ENCODE measurements at places on chromosomes 6 and 20.

DNA sequence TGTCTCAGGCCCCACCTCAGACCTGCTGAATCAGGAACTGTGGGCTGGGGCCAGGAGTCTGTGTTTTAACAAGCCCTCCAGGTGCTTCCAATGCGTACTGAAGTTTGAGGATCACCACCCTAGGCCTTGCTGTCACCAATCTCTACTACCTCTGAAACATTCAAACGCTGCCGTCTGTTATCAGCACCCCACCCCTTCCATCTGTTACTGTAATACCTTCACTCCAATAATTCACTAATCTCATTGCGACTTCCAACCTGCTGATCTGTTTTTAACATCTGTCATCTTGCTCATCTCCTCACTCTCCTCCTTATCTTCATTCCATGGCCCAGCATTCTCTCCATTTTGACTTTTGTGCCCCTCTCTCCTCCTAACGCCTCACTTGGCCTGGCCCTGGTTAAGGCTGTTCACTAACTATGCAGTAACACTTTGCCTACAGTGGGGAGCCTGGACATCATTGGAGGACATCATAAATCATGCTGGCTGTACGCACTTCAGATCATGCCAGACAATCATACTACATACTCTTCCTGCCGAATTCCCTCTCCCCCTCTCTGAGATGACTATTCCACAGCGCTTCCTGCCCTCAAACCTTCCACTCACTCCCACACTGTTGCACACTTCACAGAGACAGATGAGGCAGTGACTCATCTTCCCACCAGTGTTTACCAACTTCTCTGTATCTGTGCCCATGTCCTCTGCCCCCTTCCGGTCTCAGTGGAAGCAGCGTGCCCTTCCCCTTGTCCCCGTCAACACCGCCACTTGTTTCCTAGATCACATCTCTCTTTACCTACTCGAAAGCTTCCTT is 3.0 kb upstream of the GUCA1B start:
- DNase-seq: no peak

DNA sequence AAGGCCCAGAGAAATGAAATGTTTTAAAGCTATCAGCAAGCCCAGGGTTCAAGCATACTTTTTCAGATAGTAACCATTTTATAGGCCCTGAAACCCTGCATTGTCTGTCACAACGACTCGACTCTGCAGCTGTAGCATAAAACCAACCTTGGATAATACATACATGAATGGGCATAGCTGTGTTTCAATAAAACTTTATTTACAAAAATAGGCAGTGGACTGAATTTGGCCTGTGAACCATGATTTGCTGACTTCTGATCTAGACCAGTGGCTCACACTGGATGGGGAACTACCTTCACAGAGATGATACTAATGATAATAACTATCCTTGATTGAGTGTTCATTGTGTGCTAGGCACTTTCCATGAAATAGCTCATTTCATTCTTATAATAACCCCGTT is 97.3 kb upstream of the ZNFX1 start:
- no peak for DNase-seq

DNA sequence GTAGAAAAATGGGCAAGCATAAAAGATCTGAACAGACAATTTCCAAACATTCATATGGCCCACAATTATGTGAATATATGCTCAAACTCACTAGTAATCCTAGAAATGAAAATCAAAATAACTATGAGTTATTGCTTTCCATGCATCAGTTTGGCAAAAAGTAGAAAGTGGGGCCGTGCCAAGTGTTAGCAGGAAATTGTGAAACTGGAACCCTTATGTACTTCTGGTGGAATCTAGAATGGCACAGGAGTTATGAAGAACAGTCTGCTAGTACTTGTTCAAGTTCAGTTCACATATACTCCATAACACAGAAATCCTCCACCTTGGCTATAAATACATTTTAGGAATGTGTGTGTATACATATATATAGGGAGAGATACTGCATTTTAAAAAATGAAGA is 89.8 kb downstream of the EYA2 start:
- DNase-seq: no peak

- no peak for DNase-seq
Measured at GRCh38 chr6:3596766-3597165, 139.9 kb upstream of the SLC22A23 start.

- DNase-seq: no peak
Measured at GRCh38 chr6:117512987-117513573, 30.6 kb downstream of the DCBLD1 start.

GRCh38 chr6:11750682-11751081 is 27.9 kb downstream of the ADTRP start:
- DNase-seq: no peak

- DNase-seq: no peak
Measured at GRCh38 chr6:84197708-84198107, 29.7 kb downstream of the CEP162 start.

- DNase-seq: no peak
Measured at GRCh38 chr20:8095648-8096572, 36.2 kb upstream of the PLCB1 start.

DNA sequence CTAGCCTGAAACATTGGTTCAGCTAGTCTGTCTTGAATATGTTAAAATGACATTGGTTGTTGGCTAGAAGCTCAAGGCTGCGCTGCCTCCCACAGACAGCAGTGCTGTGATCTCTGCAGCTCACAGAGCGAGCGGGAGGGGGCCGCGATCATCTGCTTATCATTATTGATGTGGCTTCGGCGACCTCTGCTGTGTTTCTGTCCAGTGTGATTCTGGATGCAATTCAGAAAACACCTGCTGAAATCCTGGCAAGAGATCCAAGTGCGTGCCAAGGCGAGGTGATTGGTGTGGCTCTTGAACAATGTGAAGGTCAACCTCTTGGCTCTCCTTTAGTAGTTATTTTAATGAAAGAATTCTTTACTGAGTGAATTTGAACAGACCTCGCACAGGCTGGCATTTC is 142.3 kb upstream of the SASH1 start:
- DNase-seq: no peak

DNA sequence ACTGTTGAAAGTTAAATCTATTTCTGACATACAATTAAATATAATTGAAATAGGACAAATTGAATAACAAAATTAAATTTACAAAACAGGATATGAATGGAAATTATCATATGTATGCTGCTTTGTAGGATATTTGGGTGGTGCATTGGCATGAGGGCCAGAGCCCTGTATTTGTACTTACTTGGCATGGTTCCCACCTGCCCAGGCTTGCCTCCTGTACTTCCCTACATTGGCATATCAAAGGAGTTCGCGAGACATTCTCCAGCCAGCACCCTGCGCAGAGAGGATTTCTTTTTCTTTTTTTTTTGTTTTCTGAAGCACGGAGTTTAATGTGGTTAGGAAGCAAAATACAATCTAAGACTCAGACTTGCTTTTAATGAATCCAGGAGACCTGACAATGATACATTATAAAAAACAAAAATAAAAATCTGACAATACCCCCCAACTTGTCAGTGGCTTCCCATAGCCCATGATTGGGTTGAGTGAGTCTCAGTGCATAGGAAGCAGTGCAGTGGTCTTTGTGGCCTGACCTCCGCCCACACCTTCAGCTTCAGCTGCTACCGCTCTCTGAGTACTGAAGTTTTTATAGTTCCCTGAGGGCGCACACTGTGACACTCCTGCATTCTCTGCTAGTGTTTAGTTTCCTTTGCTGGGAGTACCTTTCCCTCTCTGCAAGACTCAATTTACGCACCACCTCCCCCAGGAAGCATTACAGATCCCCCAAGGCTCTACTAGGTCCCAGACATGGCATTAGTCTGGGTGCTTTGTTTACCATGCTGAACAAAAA is 440.8 kb downstream of the UTRN start:
- no peak for DNase-seq

GRCh38 chr20:63855363-63856097 is 5.8 kb upstream of the ABHD16B start:
- DNase-seq: no peak

DNA sequence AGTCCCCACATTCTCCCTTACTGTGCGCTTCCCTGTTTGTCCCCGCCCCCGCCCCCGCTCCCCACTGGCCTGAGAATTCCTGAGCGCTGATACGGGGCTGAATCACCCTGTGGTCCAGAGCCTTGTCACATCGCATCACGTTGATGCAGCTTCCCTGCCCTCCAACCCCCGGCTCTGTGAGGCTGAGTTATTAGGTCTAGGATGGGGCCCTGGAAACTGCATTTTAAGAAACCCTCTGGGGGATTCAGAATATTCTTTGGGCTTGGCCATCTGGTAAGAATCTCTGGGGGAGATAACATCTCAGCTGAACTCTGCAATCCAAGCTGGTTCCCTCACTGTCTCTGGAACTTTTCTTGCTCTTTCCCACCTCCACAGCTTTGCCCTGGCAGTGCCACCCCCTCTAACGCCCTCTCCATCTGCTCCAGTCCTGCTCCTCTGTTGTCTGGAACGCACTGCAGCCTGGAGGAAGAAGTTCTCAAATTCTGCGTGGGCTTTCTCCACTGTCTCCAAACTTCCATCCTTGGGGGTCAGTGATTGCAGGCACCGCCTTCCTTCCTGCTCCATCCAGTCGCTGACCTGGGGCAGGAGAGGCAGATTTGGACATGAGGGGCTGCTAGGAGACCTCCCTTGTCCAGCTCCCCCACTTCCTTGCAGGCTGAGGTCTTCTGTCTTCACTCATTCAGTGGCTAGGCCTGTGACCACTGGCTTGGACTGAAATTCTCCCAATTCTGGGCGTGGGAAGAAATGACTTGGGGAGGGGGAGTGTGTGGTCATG is 42.6 kb downstream of the KIAA1755 start:
- no peak for DNase-seq

DNA sequence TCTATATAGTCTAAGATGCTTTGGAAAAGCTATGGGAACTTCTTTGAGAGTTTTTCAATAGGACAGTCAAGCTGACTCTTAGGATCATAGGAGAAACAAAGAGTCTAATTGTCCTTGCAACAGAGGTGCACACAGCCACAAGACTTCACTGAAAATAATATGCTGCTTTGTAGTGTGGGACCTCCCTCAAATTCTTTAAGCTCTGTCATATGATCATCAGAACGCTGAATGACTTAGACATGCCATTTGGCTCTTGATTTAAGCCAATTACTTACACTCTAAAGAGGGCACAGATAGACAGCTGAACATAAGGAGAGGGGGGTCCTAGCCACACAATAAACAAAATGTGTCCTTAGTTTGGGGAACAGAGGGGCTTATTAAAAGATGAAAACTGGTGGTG is 818.7 kb upstream of the GJE1 start:
- DNase-seq: no peak

- DNase-seq: no peak
Measured at GRCh38 chr20:1300083-1300840, 28.7 kb downstream of the SDCBP2 start.

GRCh38 chr6:24950218-24950941 is 14.6 kb upstream of the RIPOR2 start:
- DNase-seq: no peak

GRCh38 chr20:7879883-7880282 is 60.4 kb downstream of the HAO1 start:
- DNase-seq: no peak

DNA sequence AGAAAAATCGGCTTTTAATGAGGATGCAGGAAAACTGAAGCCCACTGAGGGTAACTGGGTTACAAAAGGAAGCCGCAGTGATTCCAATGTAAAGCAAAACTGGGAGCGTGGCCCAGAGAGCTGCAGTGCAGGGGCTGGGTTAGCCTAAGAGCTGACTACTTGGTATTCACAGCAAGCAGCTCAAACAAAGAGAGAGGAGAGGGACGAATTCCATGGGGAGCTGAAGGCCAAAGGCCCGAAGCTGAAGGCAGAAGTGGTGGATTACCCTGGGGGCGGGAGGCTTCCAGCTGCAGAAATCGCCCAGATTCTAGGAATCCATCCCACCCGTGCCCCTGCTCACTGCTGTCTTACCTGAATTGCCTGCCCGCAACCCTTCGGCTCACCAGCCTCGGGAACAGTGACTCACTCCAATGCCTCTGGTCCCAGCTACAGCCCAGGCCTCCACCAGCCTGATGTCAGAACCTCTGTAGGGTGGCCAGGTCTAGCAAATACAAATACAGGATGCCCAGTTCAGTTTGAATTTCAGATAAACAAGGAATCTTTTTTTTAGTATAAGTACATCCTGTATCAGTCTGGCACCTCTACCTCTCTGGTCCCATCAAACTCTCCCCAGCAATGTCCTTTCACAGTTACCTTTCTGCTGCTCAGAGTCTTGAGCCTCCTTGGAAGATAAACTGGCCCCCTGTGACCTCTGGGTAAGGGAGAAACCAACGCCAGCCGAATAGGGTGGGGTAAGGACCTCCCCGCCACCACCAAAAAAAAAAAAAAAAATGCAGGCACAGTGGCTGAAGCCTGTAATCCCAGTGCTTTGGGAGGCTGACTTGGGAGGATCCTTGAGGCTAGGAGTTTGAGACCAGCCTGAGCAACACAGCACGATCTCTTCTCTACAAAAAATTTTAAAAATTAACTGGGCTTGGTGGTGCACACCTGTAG is 14.6 kb upstream of the ZMYND8 start:
- no peak for DNase-seq

- no peak for DNase-seq
Measured at GRCh38 chr6:16539086-16539931, 222.0 kb downstream of the ATXN1 start.

GRCh38 chr6:41157323-41157722 is 3.2 kb upstream of the TREML1 start:
- no peak for DNase-seq

DNA sequence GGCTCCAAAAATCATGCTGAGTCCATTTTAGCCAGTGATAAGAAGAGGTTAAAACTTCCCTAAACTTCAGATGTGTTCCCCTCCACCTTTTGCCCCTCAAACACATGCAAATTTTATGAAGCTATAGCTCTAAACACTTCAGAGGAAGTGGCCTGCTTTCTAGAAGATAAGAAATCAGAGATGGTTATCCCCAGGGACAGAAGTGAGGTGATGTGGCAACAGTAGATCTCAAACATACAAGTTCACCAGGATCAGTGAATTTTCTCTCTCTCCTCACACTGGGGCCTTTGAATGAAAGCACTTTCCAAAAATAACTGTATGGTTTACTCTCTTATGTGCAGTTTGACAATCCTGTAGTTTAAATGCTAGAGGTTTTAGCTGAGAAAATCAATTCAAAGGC is 332.0 kb downstream of the BTBD9 start:
- no peak for DNase-seq

- no peak for DNase-seq
Measured at GRCh38 chr20:4932061-4932460, 69.2 kb downstream of the SLC23A2 start.

DNA sequence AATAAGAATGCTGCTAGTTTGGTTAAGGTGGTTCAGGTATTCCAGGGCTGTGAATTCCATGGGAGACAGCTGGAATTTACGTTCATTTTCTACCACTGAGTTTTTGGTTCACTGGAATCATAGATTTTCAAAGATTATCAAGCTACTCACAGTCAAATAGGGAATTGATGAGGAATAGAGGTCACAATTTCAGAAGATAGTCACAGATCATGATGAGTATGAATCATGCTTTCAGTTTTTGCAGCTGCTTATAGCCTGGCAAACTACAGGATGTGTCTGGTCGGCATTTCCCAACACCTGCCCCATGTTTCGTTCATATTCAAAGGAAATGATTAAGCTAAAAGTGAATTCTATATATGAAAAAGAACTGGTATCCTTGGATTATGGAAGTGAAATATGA is 58.7 kb downstream of the BCKDHB start:
- no peak for DNase-seq

GRCh38 chr20:51093240-51093763 is 70.4 kb upstream of the KCNG1 start:
- no peak for DNase-seq

GRCh38 chr6:21887231-21888185 is 294.0 kb downstream of the SOX4 start:
- no peak for DNase-seq

GRCh38 chr6:118307581-118307980 is 240.5 kb upstream of the PLN start:
- no peak for DNase-seq

All from nucleus accumbens (tissue), 56 donors.